ENCODE measurements at places on chromosomes 1 and 21.
A peak's percentile ranks its signal among the peaks of the same experiment; 100 is the strongest.

- no peak for DNase-seq
Measured at GRCh38 chr1:53554592-53555305, 95.5 kb downstream of the DMRTB1 start.

- no peak for DNase-seq
Measured at GRCh38 chr1:190759807-190760206, 282.1 kb upstream of the BRINP3 start.

- no peak for DNase-seq
Measured at GRCh38 chr1:153343040-153343681, 5.5 kb downstream of the PGLYRP4 start.

DNA sequence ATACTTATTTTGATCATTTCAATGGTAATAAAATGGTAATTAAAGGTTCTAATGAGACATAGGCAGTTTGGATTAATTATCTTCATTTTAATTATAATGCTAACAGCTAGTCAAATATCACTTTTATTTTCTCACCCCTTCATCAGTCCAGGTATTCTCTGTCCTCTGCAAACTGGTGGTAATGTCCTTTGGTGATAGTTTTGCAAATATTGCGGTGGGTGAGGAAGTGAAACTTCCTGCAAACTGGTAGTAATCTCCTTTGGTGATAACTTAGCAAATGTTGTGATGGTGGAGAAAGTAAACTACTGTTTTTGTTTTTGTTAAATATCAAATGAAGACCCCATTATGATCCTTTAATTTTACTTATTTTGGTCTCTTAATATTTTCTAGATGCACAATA is 209.0 kb downstream of the AMY1C start:
- no peak for DNase-seq

DNA sequence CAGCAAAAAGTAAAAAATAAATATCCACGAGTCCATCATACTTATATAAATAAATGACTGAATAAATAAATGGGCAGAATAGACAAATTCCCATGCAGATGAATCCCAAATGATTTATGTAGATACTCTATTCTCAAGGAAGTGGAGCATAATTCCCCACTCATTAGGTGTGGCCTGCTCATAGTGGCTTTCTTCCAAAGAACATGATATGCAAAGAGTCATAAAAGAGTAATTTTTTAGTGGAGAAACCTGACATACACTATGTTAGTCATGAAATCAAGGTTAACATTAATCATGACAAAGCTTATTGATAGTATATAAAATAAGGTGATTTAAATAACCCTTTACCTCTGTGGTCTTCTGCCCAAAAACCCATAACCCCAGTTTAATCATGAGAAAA is 298.9 kb downstream of the DPYD start:
- DNase-seq, result no peak

DNA sequence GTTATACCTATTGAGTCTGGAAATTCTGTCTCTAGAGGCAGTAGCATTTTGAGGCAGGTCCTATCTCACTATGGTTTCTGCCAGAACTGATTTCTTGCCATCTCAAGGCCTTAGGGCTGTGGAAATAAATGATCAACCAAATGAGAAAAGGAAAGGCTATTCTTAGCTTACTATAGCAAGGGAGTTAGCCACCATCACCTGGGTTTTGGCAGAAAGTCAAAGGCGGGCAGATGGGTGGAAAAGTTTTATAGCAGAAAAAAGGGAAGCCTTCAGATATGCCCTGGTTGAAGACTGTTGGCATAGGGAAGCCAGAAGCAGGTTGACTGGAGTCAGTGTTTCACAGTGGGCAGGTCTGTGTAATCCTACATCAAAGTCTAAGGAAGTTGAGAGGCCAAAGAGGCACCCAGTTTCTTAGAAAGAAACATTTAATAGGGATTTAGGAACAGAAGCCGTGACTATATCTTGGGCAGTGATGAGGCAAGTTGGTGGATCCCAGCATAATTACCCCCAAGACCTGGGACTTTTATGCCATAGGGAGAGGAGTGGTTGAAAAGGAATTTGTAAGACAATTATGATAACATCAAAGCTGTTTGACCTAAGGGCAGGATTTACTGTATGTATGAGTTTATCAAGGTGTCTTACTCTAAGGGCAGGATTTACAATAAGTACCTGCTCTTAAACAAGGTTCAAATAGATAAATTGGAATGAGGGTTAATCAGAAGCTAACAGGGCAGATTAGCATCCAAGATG is 29.7 kb downstream of the CTH start:
- no peak for DNase-seq

DNA sequence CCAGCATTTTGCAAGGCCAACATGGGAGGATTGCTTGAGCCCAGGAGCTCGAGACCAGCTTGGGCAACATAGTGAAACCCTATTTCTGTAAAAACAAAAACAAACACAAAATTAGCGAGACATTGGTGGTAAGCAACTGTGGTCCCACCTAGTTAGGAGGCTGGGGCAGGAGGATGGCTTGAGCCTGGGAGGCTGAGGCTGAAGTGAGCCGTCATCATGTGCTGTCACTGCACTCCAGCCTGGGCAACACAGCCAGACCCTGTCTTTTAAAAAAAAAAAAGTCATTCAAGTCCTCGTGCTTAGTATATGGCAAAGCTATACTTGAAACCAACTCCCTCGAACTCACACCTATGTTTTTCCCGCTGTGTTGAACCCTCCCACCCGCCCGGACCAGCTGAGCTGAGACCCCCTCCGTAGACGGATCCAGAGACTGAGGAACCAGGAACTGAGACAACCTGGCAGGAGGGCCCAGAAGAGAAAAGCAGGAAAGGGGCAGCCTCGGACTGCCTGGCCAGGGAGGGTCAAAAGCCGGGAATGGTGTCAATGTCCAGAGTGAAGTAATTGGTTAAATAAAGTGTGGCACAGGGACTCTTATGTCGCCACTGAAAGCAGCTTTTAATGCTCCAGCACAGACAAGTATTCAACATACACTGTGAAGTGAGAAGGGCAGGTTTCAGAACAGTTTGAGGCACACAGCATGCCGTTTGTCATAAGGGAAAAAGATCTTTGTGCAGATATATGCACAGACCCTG is 32.8 kb upstream of the CASZ1 start:
- no peak for DNase-seq

DNA sequence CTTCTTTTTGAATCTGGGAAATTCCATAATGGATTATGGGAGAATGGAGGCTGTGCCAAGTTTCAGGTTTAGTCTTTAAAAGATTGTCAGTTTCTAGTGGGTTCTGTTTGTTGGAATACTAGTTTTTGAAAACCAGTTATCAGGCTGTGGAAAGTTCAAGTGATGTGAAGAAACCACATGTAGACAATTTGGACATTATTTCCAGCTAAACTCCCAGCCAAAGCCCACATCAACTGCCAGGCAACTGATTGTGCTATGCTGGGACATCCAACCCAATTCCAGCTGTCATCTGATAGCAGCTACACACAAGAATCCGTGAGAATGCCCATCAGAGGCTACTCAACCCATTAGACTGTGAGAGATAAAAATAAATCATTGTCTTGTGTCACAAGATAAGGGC is 546.1 kb upstream of the ADAMTS5 start:
- no peak for DNase-seq

DNA sequence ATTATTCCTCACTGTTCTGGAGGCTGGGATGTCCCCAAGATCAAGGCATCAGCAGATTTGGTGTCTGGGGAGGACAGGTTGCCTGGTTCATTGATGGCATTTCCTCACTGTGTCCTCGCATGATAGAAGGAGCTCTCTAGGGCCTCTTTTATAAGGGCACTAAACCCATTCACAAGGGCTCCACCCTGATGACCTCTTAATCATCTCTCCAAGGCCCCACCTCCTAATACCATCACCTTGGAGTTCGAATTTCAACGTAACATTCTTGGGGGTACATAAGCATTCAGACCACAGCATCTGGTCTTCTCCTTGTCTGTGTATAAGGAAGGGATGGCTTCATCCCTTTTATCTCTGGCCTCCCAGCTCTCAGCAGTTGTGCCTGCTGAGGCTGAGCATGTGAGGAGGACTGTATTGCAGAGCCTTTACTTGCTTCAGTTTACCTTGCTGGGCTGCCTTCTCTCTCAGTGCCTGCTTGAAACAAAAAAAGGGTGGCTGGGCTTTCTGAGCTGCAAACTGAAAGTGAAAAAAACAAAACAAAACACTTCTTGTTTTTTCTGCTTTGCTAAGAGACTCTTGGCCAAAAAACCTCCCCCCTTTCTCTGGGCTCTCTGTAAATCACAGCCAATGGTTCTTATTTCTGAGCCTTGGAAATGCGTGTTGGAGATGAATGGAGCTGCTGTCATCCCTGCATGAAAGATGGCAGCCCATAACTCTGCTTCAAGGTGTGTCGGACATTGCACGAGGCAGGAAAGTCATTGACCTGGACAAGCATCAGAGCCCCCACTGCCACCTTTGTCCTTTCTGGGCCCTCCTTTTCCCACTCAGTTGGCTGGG is 75.8 kb downstream of the RHOU start:
- no peak for DNase-seq

DNA sequence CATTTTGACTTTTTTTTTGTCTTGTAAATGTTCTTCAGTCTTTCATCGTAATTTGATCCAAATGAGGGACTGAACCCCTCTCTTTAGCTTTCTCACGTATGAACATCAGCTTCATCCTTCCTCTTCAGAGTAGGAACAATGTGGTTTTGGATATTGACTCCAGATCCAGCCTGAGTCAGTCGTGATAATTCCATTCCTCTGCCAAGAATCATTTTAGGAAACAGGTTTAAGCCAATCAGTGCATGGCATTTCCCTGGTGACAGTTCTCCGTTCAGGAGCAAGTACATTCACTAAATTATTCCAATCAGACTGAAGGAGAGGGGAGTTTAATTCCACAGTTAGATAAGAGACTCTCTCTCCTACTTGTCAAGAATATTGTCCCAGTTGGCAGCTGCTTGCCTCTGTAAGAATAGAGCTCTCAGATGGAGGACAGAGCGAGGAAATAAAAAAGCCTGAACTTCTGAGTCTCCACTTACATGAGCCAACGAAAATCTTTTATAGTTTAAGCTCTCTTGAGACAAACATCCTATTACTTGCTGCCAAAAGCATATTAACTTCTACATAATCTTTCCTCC is 18.6 kb downstream of the RHOU start:
- no peak for DNase-seq

GRCh38 chr1:20903437-20903836 is 116.3 kb upstream of the HP1BP3 start:
- DNase-seq, result no peak

DNA sequence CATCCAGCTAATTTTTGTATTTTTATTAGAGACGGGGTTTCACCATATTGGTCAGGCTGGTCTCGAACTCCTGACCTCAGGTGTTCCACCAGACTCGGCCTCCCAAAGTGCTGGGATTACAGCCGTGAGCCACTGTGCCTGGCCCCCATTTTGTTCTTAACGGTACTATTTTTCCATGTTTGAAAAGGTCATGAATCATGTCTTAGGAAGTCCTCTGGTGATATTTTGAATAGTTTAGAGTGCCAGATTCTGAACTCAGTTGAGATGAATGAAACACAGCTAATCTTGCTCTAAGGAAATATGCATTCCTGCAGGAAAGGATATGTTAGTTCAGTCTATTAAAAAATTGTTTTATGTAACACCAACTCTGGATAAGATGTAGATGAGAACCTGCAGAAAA is 62.6 kb upstream of the ATP2B4 start:
- no peak for DNase-seq

- peak; percentile 67 for DNase-seq
Measured at GRCh38 chr1:206551986-206552326, 44.6 kb downstream of the RASSF5 start.

DNA sequence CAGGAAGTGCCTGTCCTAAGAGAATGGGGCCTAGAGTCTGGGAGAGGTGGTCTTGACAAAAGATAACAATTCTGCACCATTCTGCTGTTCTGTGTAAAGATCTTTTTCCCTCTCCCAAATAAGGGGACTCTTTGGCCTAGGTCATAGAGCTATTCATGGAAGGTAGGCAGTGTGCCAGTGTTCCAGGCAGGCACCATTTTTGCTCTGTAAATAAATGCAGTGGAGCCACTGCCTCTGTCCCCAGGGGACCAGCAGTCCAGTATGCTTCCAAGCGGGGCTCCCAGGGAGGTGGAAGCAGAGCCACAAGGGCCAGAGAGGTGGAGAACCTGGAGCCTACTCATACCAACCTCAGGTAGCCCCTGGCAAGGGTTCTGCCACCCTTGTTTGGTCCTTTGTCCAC is 25.9 kb downstream of the KCNA2 start:
- DNase-seq, result no peak

- no peak for DNase-seq
Measured at GRCh38 chr1:217010253-217010652, 287.0 kb upstream of the ESRRG start.

GRCh38 chr1:43275826-43276620 is 6.2 kb downstream of the TMEM125 start:
- no peak for DNase-seq

DNA sequence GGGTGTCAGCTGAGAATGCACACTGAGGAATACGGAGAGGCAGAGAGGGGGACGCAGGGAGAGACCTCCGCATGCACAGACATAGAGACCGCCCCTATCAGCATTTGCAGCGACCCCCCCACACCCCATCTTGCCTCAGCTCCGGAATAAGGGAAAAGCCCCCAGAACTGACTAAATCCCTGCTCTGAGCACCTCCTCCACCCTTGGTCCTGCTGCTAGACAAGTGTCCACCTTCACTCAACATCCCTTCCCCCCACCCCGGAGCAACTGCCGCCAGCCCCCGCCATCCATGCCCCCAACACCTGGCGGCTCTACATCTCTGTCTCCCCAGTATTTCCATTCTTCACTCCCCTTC is 769 bp downstream of the SV2A start:
- DNase-seq, result no peak

Data from activated CD4-positive, alpha-beta T cell treated with anti-CD3 and anti-CD28 coated beads, Interleukin-2, amount 50 U/mL, for 4 hours (primary cell).